Myocyte (in vitro differentiated cells): ENCODE measurements at places on chromosomes 11 and 22.

GRCh38 chr11:69985641-69986439, 92.3 kb upstream of the ANO1 start:
- no peak for DNase-seq

GRCh38 chr11:77402218-77402556, 71.7 kb downstream of the PAK1 start:
- DNase-seq, result no peak

- DNase-seq, result no peak
Measured at GRCh38 chr11:91686281-91686680, 538.3 kb upstream of the FAT3 start.

GRCh38 chr11:116847612-116848011, 10.2 kb upstream of the APOA1 start:
- DNase-seq, result no peak
